Fibroblast of skin of back (primary cell): ENCODE measurements at places on chromosomes 7 and 10.

DNA sequence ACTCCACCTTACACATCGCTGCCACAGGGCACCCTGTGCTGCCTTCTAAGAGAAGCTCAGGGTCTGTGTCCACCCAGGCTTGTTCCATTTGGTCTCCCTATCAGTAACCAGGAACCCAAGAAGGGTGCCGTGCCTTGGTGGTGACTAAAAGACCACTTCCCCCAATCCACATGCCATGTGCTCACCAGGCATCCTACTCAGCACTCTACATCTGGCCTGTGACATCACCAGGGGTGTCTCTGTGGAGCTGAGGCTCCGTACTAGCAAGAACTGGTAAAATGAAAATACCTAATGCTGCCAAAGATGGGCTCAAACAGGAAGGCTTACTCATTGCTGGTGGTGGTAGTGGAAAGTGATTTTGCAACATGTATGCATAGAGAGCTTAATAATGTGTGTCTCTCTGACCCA lies 19.0 kb upstream of the C10orf71 start:
- peak; percentile 75 for DNase-seq

DNA sequence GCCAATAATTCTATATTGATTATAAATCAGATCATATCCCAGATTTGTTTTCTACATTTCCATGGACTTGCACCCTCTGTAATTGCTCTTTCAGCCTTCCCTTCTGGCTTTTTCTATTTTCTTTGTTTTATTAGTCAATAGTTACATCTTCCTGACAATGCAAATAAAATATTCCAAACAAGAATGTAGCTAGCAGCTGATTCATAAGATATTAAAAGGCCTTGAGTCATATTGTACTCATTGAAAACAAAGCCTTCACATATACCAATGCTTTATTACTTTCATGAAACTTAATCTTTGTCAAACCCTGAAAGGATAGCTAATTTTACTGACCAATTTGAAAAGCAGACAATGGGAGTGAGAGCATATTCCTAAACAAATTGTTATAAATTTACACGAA lies 10.7 kb upstream of the SFMBT2 start:
- no peak for DNase-seq

DNA sequence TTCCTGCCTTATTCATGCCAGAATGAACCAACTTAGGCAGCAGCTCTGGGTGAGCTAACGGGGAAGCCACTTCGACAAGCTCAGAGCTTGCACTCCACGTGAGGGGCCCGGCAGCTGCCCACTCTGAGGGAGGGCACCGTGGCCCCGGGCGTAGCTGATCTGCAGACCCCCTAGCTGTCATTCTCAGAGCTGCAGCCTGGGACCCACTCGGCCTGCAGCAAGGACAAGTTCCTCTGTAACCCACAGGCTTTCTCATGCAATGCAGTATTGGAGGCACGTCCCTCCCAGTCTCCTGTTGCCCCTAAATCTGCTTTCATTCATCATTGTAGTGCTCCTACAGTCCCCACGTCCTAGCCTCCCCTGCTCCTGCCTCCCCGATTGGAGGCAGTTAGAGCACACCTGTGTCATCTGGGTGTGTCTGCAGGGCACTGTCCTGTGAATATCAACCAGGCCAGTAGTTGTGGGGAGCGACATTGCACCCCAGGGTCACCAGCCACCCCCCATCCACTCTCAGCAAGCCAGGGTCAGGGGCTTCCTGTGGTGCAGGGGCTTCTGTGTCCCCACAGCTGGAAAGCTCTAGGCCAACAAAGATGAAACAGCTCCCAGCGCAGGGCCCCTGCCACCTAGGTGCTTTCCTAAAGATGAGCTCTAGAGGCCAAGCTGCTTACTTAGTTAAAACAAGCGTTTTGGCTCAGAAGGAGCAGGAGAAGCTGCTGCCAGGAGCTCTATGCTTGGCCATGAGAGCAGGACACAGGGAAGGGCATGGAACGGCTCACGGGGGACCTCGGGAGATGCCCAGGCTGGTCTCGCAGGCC lies 333.6 kb downstream of the ADARB2 start:
- no peak for DNase-seq

GRCh38 chr7:94398841-94399240 lies 4.1 kb downstream of the COL1A2 start:
- no peak for DNase-seq

DNA sequence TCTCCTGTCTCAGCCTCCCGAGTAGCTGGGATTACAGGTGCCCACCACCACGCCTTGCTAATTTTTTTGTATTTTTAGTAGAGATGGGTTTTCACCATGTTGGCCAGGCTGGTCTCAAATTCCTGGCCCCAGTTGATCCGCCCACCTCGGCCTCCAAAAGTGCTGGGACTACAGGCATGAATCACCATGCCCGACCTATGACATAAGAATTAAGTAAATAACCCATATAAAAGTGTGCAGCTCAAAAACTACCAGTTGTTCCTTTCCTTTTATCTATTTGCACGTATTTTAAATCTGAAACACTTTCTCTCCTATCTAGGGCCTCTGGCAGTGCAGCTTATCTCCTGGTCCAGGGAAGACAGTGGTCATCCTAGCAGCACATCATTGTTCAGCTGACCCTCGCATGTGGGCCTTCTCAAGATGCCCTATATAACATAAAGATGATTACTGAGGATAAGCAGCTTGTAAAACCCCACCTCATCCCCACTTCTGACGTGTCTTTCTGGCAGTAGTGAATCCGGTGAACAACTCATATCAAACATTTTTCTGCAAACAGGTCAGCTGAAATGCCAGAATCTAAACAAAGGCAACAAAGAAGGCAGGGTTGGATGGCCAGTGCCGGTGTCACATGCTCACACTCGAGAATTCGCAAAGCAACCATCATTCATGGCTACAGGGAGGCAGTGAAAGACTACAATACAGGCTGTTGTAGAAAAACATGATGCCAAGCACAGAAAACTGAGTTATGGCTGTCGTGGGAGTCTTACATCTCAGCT lies 36.0 kb upstream of the KCNIP2 start:
- DNase-seq, result peak; percentile 34

- DNase-seq, result no peak
These were observed 299.9 kb upstream of the LRRTM3 start for GRCh38 chr10:66625709-66626590.

DNA sequence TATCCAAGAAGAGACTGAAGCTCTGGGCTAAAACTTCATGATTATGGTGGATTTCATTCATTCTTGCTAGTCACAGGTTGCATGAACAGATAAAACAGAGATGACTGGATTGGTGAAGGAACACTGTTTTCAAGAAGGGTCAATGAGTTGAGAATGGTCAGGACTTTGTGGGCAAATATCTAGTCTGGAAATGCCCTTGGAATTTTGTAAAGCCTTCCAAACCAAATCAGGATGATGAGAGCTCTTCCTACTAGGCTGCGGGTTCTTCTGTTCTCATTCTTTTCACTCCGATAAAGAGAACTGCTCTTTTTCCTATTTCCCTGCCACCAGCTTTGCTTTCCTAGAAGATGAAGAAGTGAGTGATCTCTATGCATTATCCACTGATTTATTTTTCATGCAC lies 171.4 kb downstream of the ARID5B start:
- no peak for DNase-seq

GRCh38 chr7:107474104-107474521 lies 4.3 kb downstream of the GPR22 start:
- DNase-seq, result no peak

- no peak for DNase-seq
These were observed 24.9 kb upstream of the CARD11 start for GRCh38 chr7:3068530-3068929.

DNA sequence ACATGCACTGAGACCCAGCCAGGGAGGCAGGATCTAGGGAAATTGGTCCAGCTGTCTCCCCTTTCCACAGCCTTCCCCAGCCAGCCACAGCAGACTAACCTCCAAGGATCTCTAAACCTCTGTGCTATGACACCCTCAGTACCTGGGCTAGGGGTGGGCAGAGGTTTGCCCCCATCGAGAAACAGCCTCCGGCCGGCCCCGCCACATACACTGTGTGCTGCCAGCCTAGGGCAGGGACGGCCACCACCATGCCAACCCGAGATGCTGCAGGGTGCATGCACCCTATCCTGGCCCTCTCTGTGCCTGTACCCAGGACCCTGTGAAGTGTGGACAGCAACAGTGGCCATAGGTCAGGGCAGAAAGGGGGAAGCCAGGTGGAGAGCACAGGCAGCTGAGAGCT lies 58.1 kb downstream of the PARP12 start:
- no peak for DNase-seq

DNA sequence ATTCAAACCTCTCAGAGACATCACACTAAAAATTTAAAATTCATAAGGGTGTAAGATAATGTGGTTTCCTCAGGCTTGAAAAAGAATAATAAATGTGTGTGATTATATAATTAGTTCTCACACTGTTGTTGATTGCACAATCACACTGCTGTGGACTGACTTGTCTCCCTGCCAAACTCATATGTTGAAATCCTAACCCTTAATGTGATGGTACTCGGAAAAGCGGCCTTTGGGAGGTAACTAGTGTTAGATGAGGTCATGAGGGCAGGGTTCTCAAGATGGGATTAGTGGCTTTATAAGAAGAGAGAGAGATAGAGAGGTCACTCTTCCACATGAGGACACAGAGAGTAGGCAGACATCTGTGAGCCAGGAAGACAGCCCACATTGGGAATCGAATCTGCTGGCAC lies 128.5 kb upstream of the COL1A2 start:
- peak; percentile 10 for DNase-seq

DNA sequence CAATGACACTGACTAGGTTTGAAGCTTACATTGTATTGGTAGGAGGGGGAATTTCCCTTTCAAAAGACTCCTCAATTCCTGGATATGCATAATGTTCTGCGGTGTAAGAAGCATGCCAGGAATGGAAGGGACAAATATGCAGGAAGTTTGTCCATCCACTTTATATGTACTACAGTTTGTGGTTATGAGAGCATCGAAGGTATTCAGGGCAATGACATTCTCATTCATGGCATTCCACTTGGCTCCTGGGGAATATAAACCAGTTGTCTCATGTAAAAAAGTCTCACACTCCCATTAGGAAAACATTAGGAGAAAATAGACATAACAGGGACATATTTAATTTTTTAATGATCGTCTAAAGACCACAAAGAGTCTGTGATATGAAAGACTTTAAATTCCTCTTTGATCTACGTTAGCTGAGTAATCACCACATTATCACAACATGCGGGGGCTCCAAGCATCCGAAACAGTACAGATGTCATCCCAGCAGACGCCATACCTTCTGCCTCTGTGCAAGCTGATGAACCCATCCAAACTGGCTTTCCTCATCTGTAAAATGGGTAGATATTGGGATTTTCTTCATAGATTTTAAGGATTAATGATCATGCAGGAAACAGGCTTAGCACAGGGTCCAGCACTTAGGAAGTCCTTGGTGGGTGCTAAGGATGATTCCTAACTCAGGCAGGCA lies 675.3 kb downstream of the INHBA start:
- peak; percentile 100 for DNase-seq

- DNase-seq, result no peak
These were observed 5.6 kb downstream of the GPR15LG start for GRCh38 chr10:84179059-84179710.

GRCh38 chr7:150962553-150963399 lies 15.3 kb downstream of the KCNH2 start:
- DNase-seq, result peak; percentile 38

DNA sequence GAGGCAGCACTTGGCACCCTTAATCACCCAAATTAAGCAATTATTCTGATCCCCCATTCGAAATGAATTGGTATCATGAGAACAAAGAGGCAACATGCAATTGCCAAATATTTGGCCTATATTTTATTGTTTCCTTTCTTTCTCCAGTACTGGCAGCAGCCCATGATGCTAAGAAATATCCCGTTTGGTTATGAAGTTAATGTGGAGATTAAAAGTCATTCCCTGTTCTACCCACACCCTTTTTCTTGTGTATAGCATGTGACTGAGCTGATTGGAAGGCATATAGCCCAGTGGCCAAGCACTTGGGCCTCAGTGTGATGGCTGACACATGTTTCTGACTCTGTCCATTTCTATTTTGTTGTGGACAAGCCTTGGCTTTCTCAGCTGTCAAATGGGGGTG lies 692.3 kb upstream of the GALNT17 start:
- no peak for DNase-seq

DNA sequence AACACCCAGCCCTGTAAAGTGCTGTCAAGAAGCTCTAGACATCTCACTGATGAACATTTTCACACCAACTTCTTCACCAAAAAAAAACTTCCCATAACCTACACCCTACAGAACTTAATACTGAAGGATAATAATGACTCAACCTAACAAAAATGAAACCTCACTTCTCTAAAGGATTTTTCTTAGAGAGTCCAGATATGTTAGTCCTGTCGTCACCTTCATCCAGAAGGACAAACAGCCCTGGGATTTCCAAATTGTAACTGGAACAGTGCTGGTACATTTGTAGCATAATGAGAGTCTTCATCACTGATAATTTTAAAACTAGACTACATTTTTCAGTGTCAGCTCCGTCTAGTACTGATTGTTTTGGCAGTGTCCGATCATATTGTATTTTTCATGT lies 528.6 kb upstream of the CELF2 start:
- DNase-seq, result peak; percentile 58

- no peak for DNase-seq
These were observed 86.2 kb downstream of the CHST15 start for GRCh38 chr10:124007102-124007772.

DNA sequence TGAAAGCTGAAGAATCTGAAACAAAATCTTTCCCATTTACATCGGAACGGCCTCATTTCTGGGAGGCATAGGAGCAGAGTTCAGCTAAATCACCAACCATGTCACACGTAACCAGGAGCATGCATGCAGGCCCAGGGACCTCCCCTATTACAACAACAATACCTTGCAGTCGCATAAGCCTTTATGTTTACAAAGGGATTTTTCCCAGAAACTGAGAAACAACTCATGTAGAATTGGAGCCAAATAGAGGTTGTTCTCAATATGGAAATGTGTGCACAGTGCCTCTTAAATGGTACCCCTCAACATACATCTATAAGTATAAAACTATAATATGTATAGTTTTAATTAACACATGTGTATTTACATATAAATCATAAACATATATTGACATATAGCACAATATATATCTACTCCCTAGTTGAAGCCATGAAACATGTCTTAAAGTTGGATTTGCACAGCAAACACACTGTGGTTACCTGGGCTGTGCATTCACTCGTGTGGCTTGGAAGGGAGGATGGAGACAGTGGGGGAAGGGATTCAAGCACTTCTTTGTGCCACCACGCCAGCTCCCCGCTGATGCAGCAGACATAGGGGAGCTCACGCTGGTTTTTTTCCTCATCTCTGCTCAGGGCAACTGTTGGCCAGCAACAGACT lies 35.0 kb upstream of the DGKI start:
- DNase-seq, result no peak

DNA sequence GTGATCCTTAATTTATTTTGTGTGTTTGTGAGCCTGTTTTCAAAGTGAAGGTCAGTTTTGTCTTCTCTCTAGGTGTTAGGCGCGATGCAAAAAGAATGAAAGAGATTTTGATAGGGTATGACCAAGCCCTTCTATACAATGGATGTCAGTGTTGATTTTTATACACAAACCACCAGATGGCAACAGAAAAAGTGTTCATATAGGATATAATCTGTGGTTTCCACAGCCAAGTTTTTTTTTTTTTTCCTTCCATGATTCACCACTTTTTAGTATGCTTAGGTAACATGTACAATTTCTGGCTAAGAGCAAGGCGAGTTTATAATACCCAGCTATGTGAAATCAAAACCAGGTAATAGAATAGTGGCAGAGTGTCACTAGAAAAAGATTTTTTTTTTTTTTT lies 8.1 kb downstream of the SDK1 start:
- peak; percentile 45 for DNase-seq

GRCh38 chr10:108690530-108690929 lies 1232.8 kb downstream of the XPNPEP1 start:
- no peak for DNase-seq
